GM13977 (cell line): ENCODE measurements at places on chromosomes 2 and 18.

DNA sequence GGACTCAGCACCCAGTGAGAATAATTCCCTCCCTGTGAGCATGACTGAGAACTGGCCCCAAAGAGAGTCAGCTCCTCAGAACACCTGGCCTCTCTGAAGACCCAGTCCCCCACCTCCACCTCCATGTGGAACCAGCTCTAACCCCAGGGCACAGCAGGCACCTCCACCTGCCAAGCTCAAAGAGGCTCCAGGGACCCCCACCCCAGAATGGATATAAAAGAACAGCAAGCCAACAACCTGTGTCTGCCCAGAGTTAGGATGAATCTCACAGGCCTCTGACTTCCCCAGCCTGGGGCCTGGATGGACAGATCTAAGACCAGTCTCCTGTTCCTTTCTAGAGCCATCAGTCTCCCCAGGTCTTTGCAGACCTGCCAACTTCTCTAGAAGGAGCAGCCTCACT, 498.5 kb downstream of the EIPR1 start:
- no peak for DNase-seq

GRCh38 chr18:65025756-65026155, 725.1 kb upstream of the CDH7 start:
- DNase-seq: no peak

GRCh38 chr2:230179907-230180306, 39.9 kb downstream of the SP110 start:
- no peak for DNase-seq

DNA sequence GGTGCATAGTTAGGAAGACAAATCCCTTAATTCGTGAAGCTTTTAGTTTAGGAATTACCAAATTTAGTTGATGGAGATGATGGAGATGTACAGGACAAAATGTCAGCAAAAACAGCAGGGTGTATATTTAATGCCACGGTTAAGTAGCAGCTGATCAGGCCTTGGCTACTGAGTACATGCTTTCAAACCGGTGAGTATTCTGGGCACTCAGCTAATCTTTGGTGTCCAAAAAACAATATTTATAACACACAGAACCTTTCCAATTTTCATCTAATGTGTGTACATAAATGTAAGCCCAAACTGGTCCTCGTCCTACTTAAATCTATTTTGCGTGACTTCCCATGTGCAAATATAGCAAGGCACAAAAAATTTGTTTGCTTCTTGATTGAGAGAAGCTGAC, 703.4 kb upstream of the LINC00305 start:
- no peak for DNase-seq

DNA sequence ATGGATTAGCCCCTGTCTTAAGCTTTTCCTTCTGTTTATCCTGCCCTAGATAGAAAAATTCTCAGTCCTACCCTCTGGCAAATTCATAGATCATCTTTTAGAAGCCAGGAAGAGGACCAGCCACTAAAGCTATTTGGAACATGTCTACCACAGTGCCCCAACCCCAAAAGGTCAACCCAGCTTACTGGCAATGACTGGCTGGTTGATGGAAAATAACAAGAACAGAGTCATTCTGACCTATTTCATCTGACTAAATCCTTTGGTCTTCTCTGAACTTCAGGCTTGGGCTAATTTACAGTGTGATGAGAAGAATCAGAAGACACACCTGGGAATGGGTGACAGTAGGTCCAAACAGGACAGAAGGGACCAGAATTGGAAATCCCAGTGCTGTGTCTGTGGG, 227.3 kb upstream of the CCDC68 start:
- no peak for DNase-seq
